MCF 10A (cell line): ENCODE measurements at places on chromosomes 12 and 14.

- no peak for DNase-seq
These were observed 64.9 kb downstream of the SPRING1 start for GRCh38 chr12:116672842-116673516.

DNA sequence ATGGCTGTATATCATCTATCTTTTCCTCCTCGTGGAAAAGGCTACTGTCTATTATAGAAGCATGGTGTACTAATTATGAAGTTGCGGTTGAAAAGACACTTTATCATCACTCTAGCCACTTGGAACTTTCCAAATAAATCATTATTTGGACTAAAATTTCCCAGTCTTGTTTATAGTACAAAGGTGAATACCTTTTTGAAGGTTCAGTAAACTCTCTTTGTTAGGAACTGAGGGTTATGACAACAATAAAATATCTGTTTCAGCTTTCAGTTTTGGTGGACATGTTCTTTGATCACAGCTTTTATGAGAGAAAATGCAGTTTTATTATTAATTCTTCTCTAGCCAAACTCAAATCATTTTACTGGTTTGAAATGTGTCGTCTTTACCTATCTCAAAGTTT is 216.7 kb downstream of the FBXL14 start:
- DNase-seq, result no peak

DNA sequence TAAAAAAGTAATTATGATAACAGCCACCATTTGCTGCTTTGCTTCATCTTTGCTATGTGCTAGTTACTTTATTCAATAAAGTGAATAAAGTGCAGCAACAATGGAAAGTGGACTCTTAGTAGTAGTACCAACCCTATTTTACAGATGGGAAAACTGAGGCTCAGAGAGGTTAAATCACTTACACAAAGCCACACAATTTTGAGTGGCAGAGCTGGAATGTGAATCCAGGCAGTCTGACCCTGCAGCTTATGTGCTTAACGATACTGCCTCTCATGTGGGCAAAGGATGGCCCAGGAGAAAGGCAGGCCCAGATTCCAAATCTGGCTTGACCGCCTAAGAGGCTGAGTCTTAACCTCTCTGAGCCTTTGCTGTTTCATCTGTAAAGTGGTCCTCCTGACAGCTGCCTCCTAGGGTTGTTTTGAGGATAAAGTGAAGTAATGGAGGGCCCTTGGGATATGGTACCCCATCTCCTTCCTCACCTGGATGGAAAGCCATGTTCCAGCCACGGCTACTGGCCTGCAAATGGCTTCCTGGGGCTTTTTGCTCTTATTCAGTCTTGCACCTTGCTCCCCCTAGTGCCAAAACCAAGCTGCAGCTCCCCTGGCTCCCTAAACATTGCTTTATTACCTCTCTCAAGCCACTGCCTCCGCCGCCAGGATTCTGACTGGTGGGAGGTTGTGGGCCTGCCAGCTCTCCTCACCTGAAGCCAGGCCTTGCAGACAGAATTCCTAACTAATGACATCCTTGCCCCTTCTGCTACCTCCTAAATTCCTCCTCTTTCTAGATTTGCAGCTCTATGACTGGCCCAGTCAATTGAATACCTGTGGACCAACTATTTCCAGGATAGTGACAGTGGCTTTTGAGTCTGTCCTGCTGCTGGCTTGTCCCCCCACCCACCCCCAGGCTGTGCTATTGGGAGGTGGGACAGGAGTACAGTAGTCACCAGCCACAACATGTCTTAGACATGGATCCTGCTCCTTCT is 283.3 kb upstream of the PWP1 start:
- peak; percentile 81 for DNase-seq

- peak; percentile 9 for DNase-seq
These were observed 411.8 kb upstream of the MIS18BP1 start for GRCh38 chr14:45664668-45665356.

DNA sequence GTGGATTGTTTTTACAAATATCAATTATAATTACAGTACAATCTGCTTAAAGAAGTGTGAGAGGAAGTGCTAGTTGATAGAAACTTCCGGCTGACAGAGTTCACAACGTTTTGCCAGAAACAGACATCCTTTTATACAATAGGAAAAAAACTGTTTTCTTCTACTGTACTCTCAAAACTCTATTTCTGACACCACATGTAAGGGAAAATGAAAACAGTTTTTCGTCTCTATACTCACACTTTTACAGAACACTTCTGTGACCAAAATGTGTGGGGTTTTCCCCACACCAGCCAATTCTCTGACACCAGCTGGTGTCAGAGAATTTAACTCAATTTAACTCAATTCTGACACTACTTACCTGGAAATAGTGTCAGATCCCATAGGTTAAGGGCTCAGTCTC is 24.2 kb upstream of the HIF1A start:
- no peak for DNase-seq

- DNase-seq, result no peak
These were observed 6.7 kb upstream of the LGR5 start for GRCh38 chr12:71432936-71433335.
